ENCODE measurements at places on chromosomes 16 and 17. TPM values are rescaled to one million over a fixed set of nuclear protein-coding genes. Genes with fewer than 3 reads are reported as not detected.

Gene PSKH1
- total RNA-seq = 22.1 TPM

DNA sequence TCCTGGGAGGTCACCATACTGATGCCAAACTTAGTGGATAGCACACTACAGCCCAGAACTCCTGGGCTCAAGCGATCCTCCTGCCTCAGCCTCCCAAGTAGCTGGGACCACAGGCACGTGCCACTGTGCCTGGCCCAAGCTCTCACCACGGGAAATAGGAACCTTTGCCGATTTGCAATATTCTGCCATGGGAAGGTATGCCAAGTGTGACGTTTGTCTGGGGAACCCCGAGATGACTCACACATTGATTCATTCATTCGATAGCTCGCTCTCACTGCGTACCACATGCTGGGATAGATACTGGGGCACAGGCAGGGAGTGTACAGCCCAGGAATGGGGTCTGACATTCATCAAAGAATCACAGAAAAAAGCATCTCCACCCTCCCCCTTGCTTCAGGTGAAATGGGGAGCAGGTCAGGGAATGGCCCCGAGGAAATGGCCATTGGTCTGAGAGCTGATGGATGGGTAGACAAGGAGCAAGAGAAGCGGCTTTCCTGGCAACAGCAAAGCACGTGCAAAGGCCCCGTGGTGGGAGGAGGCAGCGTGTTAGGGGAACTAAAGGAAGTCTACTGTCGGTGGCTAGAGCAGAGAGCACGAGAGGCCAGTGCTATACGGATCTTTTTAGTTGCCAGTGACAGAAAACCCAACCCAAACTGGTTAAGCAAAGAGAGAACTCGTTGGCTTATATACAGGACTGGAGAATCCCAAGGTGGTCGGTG lies 44.1 kb downstream of the DNAH17 start:
- DNase-seq = no peak

DNA sequence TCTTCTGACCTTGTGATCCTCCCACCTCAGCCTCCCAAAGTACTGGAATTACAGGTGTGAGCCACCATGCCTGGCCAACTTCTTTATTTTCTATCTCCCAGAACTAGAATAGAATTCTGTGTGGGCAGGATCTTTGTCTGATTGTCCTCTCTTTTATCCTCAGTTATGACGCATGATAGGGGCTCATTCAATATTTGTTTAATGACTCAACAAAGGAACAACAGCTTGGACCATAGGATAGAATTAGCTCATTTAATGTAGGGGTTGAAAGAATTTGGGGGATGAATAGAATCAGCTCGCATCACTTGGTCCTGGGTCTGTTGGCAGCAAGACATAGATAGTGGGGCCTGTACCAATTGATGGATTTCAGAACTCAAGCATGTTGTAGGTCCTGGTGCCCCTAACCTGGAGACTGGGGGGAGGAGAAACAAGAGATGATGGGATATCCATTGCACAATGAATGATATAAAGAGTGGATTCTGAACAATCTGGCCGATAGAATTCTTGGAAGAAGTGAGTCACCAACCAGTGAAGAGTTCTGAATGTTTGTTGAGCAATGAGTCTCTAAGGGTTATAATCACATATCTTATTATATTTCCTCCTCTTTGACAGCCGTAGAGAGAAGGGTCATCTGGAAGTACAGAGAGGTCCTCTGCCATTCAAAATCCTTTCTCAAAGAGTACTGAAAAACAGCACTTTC lies 250.2 kb downstream of the HS3ST4 start:
- DNase-seq = no peak

Gene ABCA10
- not detected for total RNA-seq

Gene KRT25
- not detected for total RNA-seq

Measured in GM23338 (cell line).